NCI-H2029 (cell line): ENCODE measurements at places on chromosomes 4 and X.

- peak; percentile 7 for DNase-seq
These were observed 7.2 kb upstream of the IDS start for GRCh38 chrX:149512225-149512885.

GRCh38 chr4:90080116-90080515 is 47.1 kb upstream of the CCSER1 start:
- no peak for DNase-seq

GRCh38 chr4:158259955-158260575 is 49.8 kb downstream of the TMEM144 start:
- no peak for DNase-seq

DNA sequence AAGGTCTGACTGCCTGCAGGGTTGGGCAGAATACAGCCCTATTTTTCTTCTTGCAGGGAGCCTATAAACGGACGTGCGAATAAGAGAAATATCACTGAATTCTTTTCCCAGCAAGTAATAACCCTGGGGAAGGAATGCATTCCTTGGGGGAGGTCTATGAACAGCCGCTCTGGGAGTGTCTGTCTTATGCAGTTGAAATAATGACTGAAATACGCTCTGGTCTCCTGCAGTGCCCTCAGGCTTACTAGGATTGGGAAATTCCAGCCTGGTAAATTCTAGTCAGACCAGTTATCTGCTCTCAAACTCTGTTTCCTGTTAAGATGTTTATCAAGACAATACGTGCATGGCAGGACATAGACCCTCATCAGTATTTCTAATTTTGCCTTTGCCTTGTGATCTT is 72.1 kb upstream of the FAM241A start:
- no peak for DNase-seq

DNA sequence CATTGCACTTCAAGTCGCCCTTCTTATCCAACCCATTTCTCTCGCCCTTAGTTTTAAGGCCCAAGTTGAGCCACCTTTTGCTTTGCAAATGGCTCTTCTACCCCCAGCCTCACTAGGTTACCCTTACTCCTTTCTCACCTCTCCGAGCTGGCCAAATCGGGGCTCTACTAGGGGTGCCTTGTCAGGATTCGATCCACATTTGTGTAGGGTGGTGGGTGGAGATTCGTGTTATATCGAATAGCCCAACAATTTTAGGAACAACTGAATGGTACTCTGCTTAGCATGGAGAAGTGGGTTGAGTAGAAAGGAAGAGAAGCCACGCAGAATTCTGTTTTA is 3.5 kb downstream of the SLIT2 start:
- no peak for DNase-seq

- no peak for DNase-seq
These were observed 545.0 kb downstream of the GBA3 start for GRCh38 chr4:23237771-23238170.

GRCh38 chrX:75273483-75273882 is 402 bp upstream of the UPRT start:
- DNase-seq, result no peak

DNA sequence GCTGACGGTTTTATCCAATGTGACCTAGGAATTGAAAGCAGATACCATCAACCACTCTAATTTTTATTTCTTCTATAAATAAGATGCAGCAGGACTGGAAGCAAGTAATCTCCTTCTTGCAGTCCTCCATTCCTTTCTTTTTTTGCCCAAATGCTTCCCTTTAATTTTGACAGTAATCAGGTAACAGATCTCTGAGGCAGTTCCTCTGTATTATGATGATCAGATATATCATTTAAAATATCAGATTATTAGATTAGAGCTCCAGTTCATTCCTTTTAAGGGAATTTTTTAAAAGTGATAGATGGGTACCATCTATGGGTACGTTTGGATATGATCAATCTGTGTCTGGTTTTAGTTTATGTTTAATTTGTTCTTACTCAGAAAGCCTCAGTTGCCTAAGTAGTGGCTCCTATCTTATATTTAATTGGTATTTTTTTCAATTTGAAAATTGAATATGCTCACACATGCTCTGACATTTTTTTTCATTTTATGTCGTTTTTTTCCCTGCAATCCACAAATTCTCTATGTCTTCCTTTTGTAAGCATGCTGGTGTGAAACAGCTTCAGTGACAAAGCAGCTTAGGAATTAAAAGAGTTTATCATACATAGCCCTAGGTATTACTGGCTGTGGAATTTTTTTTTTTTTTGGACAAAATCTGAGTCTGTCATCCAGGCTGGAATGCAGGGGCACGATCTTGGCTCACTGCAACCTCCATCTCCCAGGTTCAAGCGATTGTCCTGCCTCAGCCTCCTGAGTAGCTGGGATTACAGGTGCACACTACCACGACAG is 73.7 kb upstream of the ANK2 start:
- no peak for DNase-seq

GRCh38 chr4:8167815-8168214 is 9.2 kb upstream of the ABLIM2 start:
- no peak for DNase-seq

- DNase-seq, result no peak
These were observed 144.6 kb upstream of the KIT start for GRCh38 chr4:54513204-54513603.

GRCh38 chr4:38124961-38125360 is 164.8 kb downstream of the PTTG2 start:
- no peak for DNase-seq

DNA sequence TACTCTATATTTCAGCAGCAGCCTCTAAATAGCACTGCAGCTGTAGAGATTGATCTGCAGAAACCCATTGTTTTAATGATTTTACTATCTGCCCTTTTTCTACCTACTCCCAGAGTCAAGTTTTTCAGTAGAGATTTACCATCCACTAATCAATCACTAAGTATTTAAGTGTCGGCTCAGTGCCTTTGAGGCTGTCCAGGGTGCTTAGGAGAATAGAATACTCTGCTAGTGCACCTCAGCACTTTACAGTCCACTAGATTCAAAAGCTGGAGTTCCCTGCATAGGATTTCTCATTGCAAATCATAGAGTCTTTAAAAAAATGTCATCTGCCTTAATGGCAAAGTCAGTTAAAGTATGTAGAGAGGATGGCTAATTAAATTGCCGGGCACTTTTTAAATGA is 29.6 kb upstream of the ANAPC4 start:
- DNase-seq, result no peak

DNA sequence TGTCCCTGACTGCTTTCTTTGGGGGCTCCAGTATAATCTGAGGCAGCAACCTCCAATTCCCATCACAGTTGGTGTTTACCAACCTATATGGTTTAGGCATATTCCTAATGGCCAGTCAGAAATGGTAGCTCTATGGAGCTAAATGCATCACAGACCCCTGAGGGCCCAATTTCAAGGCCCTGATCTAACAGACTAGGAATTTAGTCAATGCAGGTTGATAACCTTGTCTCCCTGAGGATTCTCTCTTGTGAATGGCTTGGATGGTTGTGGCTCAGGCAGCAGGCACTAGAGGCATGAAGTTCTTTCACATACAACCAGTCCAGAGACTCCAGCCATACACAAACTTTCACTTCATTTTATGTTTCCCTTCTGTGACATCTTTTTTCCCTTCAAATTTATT is 59.4 kb downstream of the TMPRSS11F start:
- no peak for DNase-seq

- DNase-seq, result no peak
These were observed 53.9 kb downstream of the IRF2 start for GRCh38 chr4:184420402-184420801.

- DNase-seq, result no peak
These were observed 22.4 kb downstream of the LPAR4 start for GRCh38 chrX:78769946-78770345.

DNA sequence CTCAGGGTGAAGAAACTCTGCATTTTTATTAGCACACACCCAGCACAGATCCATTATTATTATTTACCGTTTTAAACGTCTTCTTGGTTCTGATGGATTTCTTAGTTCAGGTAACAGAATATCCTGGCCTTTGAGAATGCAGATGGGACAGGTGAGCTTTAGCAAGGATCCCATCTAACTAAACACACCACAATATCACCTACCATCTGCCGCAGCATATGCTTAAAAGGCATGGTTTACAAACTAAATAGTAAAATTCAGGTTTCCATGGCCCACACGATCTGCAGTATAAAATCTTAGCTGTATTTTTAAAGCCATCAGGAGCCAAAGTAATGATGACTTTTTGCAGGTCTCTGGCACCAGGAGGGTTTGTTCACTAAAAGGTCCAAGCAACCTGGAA is 31.7 kb upstream of the GATB start:
- no peak for DNase-seq

DNA sequence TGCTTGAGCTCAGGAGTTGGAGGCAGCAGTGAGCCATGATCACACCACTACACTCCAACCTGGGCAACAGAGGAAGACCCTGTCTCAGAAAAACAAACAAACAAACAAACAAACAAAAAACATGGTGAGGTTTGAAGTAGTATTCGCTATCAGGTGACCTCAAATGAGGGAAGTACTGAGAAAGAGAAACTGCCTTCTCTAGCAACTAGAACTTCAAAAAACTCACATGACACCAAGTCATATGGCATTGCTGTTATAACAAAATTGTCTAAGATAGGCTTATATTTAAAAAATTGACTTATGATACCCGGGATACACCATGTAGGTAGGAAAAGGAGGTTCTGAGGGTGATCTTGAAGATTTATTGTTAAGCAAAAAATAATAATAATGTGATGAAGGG is 10.3 kb downstream of the MPP1 start:
- DNase-seq, result no peak

DNA sequence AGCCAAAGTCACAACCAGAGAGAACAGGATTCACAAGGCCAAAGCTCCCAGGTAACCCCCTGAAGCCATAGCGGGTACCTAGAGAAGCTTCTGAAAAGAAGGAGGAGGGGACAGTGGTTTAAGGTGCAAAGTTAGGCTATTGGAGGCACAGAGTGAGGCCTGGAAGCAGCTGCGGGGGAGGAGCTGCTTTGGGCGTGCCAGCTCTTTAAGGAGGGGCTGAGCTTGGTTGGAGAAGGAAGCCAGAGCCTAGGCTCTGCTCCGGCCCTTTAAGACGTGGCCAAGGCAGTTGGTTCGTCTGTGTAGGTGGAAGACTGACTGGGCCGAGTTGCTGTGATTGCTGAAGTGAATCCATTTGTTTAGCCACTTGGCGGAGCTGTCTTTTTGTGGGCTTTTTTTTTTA is 1.5 kb downstream of the KLF8 start:
- DNase-seq, result no peak

- no peak for DNase-seq
These were observed 20.6 kb downstream of the AKAP14 start for GRCh38 chrX:119916310-119916709.

GRCh38 chr4:10403633-10404445 is 53.4 kb downstream of the ZNF518B start:
- peak; percentile 37 for DNase-seq

- no peak for DNase-seq
These were observed 391.3 kb downstream of the PPP1R2C start for GRCh38 chrX:42386681-42387080.

DNA sequence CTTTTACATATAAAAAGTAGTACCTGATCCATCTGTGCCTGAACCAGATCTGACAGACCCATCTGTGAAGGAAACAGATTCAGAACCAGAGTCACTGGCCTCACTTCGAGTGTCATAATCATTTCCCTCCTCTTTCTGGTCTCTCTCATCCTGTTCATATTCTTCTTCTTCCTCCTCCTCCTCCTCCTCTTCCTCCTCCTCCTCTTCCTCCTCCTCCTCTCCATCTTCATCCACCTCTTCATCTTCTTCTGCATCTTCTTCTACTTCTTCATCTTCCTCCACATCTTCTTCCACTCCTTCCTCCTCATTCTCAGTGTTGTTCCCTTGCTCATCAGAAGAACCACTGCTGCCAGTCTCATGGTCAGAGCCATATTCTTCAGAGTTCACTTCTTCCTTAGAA is 12.9 kb downstream of the YTHDC1 start:
- no peak for DNase-seq

- no peak for DNase-seq
These were observed 964 bp downstream of the VEGFC start for GRCh38 chr4:176791591-176792325.

GRCh38 chr4:102778720-102779119 is 18.0 kb upstream of the MANBA start:
- peak; percentile 55 for DNase-seq

GRCh38 chr4:76765473-76766183 is 132.3 kb downstream of the SOWAHB start:
- no peak for DNase-seq

- DNase-seq, result no peak
These were observed 20.4 kb downstream of the EREG start for GRCh38 chr4:74385386-74385785.

- no peak for DNase-seq
These were observed 70.3 kb downstream of the RAB28 start for GRCh38 chr4:13413729-13414437.

GRCh38 chr4:29081234-29081955 is 1638.8 kb upstream of the PCDH7 start:
- DNase-seq, result peak; percentile 1
